Activated CD8-positive, alpha-beta memory T cell treated with anti-CD3 and anti-CD28 coated beads, Interleukin-2, amount 50 U/mL, for 48 hours (primary cell): ENCODE measurements at places on chromosomes 2 and 18.

- no peak for DNase-seq
Observed at GRCh38 chr2:197705912-197706838, 1.0 kb downstream of the MARS2 start.

DNA sequence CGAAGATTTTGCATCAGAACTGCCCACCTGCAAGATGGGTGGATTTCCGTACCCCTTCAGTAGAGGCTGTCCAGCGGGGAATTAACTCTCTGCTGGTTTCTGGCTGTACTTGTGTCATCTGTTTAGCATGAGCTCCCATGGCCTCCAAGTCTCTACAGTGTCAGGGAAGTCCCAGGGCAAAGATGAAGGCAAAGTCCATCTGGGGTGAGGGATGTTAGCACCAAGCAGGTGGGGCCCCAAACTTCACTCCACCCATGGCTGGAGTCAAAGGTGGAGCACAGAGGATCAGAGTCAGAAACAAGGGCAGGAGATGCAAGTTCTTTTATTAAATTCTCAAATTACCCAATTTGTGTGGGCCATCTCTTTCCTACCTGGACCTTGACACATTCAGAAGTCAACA is 78.0 kb downstream of the TNFRSF11A start:
- no peak for DNase-seq

DNA sequence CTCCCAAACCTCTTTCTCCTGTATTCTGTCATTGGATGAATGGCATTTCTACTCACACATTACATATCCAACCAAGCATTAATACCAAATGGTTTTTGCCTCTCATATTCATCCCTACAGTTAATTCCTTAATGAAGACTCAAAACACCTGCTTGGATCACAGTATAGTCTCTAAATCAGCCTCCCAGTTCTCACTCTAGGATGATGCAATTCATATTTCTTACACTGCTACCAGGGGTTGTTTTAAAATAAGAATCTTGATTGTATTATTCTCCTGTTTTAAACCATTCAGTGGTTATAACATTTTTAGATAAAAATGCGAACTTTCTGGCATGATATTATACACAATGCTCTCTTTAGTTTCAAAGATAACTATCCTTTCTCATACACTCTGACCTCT is 281.4 kb upstream of the ZEB2 start:
- no peak for DNase-seq

DNA sequence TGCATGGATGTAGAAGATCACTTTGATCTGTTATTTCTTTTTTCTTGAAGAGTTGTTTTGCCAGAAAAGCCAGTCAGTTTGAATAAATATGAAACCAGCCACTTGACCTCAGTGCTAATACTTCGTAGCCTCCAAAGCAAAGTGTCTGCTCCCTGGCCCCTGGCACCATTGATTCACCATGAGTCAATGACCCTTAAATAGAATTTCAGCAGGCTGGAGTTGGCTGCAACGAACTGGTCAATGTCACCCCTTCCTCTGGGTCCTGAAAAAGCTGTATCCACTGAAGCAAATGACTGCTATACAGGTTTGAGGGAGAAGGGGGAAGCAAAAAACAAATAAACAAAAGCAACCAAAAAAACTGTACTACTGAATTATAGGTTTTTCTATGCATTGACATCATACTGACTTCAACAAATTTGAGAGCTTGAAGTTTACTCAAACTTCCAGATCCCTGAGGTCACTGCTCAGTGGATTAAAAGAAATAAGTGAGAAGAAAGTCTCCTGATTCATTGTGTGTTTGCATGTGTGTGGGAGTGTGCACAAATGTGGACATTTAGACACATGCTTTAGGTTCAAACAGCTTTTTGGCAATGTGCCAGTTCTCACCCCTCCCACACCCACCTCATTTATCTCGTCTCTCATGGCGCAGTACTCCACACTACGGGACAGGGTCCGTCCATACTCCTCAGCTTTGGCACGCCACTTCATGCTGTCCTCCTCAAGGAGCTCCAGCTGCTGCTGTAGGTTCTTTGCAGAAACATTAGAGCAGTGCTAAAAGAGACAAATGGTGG is 58.1 kb upstream of the TTN start:
- no peak for DNase-seq

- no peak for DNase-seq
Observed at GRCh38 chr2:142750858-142751257, 126.6 kb upstream of the KYNU start.
